ENCODE measurements at places on chromosomes 2 and 18.

DNA sequence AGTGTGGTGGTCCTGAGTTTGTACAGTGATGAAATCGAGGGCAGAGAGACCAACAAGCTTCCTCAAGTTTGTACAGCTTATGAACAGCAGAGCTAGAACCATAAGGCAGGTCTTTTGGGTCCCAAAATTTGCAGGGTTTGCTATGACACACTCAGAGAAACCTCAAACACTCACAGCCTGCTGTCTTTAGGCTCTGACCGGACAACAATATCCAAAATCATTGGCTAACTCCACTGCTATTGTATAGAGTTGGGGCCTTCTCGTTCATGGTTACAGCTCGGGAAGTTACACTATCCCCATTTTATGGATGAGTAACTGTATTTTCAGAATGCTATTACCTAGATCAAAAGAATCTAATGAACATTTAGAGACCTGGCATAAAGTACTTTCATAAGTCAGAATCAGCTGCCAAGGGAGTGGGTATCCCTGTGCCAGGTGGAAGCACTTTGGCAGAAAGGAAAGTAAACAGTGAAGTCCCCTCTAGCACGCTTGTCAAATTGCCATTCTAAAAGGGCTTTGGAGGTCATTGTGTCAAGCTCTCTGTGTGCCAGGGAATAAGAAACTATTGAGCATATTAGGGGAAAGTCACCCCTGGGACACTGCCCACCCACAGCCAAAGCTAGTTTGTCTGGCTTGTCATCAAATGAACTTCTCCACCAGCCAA lies 331.8 kb downstream of the ALK start:
- no peak for DNase-seq

- no peak for DNase-seq
Measured at GRCh38 chr2:46844034-46844433, 71.6 kb downstream of the MCFD2 start.

DNA sequence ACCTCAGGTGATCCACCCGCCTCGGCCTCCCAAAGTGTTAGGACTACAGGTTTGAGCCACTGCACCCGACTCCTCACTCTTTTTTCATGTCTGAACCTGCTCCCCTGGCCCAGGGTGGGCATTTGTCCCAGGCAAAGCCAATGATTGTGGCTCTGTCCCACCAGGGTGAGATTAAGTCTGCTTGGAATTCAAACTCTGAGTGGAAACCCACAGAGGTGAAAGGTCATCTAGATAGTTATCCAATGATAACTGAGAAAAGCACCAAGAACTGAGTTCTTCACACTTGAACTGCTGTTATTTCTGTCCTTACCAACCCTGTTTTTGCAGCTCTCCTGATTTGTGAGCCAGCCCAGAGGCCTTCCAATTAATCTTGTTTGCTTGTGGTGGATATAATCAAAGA lies 62.4 kb upstream of the ACVR1 start:
- no peak for DNase-seq

GRCh38 chr2:1130922-1131321 lies 180.3 kb downstream of the SNTG2 start:
- no peak for DNase-seq

GRCh38 chr18:76619621-76620315 lies 124.7 kb upstream of the ZNF516 start:
- no peak for DNase-seq

DNA sequence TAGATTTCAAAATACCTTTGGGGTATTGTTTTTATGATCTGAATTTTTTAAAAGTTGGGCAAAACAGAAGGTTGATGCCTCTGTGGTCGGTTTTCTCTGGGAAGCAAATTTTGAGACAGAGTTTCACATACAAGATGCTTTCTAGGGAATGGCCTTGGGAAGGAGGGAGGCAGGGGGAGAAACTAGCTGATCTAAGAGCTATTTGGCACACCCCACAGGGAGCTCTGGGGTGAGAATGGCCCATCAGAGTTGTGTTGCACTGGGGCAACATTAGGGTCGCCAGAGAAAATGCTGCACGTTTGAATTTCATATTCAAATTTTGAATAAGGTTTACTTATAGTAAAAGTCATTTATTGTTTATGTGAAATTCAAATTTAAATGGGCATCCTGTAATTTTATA lies 11.9 kb upstream of the ADAM23 start:
- DNase-seq = no peak

GRCh38 chr2:222381566-222381965 lies 42.8 kb upstream of the SGPP2 start:
- DNase-seq = no peak

- no peak for DNase-seq
Measured at GRCh38 chr2:224847961-224848850, 132.0 kb upstream of the CCDC195 start.

- DNase-seq = no peak
Measured at GRCh38 chr2:176205126-176205525, 16.7 kb downstream of the HOXD1 start.

DNA sequence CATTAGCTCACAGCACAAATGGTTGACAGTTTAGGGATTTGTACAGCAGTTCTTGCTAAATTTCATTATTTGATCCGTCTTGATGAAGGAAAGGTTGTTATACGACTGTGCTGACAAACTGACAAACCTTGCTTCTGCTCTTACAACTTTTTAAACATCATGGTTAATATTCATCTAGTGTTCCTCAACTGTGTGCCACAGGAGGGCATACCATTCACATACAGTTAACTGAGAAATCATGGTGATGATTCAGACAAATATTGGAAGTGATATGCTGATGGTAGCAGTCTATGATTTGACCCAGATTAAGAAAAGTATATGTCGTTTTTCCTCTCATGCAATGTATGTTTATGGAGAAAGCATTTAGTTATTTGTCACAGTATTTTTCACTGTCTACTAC lies 129.8 kb upstream of the FSIP2 start:
- DNase-seq = no peak

- no peak for DNase-seq
Measured at GRCh38 chr18:683531-683930, 26.1 kb downstream of the TYMS start.

DNA sequence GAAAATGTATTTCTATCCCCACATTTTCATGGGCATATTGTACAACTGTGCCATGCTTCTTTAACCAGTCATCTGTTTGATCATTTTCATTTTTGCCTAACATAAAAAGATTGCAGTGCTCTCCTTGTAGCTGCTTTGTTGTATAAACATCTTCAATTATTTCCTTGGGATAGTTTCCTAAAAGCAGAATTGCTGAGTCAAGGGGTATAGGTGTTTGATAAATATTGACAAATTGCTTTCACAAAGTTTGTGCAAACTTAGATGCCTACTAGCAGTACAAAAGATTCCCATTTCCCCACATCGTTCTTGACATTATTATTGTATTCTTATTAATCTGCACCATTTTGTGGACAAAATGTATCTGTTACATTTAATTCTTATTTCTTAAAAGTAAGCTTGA lies 479.6 kb downstream of the FBXO15 start:
- DNase-seq = no peak

DNA sequence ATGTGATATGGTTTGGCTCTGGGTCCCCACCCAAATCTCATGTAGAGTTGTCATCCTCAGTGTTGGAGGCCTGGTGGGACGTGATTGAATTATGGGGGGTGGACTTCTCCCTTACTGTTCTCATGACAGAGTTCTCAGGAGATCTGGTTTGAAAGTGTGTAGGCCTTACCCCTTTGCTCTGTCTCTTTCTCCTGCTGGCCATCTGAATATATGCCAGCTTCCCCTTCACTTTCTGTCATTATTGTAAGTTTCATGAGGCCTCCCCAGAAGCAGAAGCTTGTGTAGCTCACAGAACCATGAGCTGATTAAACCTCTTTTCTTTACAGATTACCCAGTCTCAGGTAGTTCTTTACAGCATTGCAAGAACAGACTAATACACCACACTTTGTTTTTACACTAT lies 222.3 kb downstream of the DOK6 start:
- DNase-seq = no peak

DNA sequence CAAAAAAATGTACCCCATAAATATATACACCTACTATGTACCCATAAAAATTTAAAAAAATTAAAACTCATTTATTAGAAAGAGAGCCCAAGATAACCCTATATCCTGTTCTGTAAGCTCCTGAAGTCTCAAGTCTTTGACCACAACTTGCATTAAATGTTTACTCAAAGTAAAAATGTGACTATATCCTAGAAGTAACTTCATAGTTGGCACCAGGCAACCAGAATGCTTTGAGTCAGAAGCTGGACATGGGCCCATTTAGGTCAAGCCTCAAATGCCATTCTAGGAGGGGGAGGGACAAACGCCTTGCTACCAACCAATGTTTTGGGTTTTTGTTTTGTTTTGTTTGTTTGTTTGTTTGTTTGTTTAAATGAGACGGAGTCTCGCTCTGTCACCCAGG lies 9.3 kb upstream of the TBC1D8 start:
- no peak for DNase-seq

DNA sequence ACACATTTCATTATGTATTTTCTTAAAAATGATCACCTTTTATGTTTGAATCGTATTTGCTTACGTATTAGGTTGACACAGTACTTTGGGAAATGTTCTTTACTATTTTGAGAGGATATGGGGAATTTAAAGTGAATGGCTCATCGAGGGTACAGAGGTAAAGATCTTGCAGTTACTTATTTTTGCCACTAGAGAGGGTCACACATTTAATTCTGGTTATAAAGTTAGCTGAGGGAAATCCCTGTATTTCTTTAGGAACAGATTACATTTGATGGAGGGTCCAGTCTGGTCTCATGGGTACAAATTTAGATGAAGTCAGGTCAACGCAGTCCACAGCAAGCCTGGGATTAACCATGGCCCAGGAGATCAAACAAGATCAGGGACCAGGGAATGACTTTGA lies 24.5 kb downstream of the DYNC2LI1 start:
- DNase-seq = no peak

DNA sequence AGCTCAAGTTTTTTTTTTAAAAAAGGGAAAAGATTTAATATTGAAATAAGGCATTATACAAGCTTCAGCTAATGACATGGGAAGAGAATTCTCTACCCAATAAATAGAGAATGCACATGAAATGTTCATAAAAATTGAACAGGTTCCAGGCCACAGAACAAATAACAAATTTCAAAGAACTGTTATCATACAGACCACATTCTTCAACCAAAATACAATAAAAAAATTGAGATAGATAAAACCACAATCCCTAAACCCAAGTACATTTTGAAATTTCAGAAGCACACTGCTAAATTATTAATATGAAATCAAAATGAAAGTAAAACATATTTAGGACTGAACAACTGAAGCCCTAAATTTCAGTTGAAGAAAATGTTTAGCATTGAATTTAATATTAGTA lies 89.6 kb downstream of the BCL2 start:
- no peak for DNase-seq

- no peak for DNase-seq
Measured at GRCh38 chr2:128373451-128374000, 54.9 kb upstream of the HS6ST1 start.

GRCh38 chr2:186559370-186559769 lies 30.5 kb upstream of the ITGAV start:
- DNase-seq = no peak

DNA sequence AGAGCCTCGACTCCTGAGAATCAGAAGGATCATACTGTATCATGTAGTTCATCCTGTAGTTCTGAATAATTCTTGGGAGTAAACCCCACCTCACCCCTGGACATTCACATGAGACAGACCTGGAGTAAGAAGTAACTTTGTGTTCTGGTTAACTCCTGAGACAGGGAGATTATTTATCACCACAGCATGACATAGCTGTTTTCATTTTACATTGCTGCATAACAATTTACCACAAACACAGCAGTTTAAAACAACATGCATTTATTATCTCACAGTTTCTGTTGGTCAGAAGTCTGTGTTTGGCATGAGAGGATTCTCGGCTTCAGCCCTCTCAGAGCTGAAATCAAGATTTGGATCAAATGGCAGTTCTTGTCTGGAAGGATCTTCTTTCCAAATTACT lies 855.8 kb upstream of the FANCL start:
- DNase-seq = no peak

GRCh38 chr2:195037045-195037444 lies 620.0 kb upstream of the SLC39A10 start:
- DNase-seq = no peak

DNA sequence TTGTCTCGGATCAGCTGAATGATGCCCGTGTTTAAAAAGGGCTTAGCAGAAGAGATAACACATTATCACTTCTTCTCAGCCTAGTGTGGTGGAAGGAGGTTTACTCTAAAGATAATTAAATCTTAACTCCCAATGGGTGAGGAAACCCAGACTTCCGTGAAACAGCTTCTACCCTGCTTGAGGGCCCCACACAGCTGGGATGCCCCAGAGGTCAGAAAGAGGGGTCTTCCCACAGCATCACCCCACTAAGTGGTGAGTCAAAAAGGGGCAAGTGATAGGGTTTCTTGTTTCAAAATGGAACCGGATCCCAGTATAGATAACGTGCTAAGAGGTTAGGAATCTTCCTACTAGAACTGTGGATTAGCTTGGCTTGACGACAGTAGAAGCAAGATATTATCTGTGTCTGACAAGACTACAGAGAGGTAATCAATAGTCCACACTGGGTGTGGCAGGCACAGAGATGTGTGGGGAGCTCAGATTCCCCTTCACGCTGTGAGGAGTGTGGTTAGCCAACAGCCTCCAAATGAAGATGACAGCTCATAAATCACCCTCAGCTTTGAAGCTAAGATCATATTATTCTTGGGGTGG lies 129.6 kb upstream of the COPS8 start:
- no peak for DNase-seq

DNA sequence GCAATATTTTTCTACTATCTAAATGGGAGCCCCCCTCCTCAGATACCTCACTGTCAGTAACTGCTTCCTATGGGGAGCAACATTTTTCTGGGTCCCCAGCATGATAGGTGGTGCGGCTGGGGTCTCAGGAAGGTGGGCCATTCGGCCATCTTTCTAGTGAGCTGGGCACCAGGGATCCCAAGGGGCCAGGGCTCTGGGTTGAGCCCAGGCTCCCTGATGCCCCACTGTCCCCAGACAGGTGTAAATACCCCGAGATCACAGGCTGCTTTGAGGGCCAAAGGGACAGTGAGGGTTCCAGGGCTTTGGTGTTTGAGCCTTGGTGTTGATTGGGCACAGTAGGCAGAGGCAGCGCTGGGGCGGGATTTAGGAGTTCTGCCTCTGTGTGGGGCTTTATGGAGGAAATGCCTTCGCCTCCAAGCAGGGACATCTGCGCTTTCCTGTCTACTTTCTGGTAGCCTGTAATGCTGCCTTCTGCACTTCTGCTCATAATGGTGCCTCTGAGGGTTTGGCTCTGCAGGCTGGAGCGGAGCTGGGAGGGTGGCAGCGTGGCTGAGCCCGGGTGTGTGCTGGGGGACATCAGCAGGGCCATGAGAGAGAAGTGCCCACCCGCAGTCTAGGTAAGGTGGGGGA lies 5.3 kb downstream of the ITM2C start:
- DNase-seq = no peak

DNA sequence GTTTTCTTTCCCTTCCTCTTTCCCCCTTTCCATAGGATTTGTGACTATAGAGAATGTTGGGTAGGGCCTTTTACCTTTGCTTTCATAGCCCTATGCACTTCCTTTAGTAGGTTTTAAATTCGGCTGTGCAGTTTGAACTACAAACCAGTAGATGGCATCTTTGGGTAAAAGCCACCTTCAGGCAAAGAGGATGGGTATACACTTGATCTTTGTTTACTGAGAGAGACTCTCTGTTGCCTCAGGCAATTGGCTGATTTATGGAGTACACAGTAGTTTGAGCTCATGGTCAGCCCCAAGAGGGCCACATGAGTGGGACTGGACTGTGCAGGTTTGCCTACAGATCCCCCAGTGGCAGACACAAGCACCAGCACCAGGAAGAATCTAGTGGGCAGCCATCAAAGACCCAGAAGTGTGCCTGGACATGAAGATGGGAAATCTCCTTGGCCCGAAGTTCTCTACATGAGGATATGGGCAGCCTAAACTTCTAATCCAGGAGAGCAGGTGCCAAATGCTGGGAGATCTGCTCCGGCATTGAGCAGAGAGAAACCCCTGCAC lies 1304.3 kb upstream of the DDX18 start:
- no peak for DNase-seq

- DNase-seq = no peak
Measured at GRCh38 chr18:59640721-59641120, 56.5 kb downstream of the CCBE1 start.
